Myometrial cell (primary cell): ENCODE measurements at places on chromosomes 3 and 15. TPM values are rescaled to one million over a fixed set of nuclear protein-coding genes. Genes with fewer than 3 reads are reported as not detected.

The OXTR gene
- total RNA-seq = 70.9 and 77.4 TPM in 2 replicates

The GRIP2 gene
- under 0.01 and 0.35 TPM in 2 replicates for total RNA-seq

The SCN5A gene
- 0.18 TPM in 1 of 2 replicates, not detected in the other for total RNA-seq

The EXOG gene
- 5.2 and 8.9 TPM in 2 replicates for total RNA-seq

The WDR82 gene
- 45.3 and 48.7 TPM in 2 replicates for total RNA-seq
